SIG-M5 (cell line): ENCODE measurements at places on chromosomes 13 and 19.
A peak's percentile ranks its signal among the peaks of the same experiment; 100 is the strongest.

GRCh38 chr13:51291341-51291740 is 48.1 kb upstream of the SERPINE3 start:
- DNase-seq: no peak

- no peak for DNase-seq
Measured at GRCh38 chr19:5148794-5149190, 179.9 kb downstream of the KDM4B start.

GRCh38 chr19:4277191-4277696 is 1.8 kb upstream of the SHD start:
- no peak for DNase-seq

DNA sequence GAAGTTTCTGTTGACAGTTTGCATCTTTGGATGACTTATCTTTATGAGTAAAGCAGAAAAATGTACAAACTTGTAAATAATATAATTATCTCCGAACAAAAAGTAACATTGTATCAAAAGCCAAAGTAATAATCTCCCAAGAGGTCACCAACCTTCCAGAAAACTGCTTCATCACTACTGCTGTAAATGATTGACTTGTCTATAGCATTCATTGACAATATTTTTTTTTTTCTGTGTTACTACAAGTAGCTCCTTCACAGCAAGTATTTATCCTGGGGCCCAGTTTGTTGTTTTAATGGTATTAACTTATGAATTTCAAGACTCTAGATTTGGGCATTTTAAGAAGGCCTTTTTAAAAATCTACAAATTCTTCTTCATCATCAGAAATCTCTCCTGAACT is 242.4 kb downstream of the KLF12 start:
- DNase-seq: no peak

GRCh38 chr13:76828316-76828741 is 57.9 kb downstream of the KCTD12 start:
- DNase-seq: no peak

DNA sequence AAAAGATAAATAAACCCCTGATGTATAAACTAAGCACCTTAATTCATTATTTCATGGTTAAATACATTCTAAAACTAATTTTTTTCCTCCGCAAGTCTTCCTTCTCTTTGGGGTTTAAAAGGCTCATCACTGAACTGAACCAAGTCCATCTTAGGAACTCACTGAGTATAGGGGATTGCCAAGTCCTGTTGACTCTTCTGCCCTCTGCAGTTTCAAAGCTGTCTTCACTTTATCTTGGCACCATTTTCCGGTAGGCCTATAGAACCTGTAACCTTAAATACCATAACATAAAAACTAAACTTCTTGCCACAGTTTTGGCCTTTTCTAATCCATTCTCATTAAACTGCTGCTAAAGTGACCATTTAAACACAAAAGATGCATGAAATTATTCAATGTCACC is 66.5 kb upstream of the USPL1 start:
- DNase-seq: no peak

DNA sequence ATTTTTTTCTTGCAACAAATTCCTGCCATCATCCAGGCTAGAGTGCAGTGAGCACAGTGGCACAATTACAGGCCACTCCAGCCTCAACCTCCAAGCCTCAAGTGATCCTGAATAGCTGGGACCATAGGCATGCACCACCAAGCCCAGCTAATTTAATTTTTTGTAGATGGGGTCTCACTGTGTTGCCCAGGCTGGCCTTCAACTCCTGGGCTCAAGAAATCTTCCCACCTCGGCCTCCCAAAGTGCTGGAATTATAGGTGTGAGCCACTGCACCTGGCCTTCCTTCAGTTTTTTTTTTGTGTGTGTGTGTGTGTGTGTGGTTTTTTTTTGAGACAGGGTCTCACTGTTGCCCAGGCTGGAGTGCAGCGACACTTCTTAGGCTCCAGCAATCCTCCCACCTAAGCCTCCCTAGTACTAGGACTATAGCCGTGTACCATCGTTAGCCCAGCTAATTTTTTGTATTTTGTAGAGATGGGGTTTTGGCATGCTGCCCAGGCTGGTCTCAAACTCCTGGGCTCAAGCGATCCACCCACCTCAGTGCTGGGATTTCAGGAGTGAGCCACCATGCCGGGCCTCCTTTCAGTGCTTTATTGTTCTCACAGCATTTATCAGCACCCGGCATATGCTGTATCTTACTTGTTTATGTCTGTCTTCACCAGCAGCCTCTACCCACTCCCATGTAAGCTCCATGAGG is 5.9 kb upstream of the SRRM5 start:
- no peak for DNase-seq

- DNase-seq: no peak
Measured at GRCh38 chr19:37583340-37583739, 11.3 kb downstream of the ZNF571 start.

- no peak for DNase-seq
Measured at GRCh38 chr13:29993716-29994488, 143.5 kb upstream of the UBL3 start.

DNA sequence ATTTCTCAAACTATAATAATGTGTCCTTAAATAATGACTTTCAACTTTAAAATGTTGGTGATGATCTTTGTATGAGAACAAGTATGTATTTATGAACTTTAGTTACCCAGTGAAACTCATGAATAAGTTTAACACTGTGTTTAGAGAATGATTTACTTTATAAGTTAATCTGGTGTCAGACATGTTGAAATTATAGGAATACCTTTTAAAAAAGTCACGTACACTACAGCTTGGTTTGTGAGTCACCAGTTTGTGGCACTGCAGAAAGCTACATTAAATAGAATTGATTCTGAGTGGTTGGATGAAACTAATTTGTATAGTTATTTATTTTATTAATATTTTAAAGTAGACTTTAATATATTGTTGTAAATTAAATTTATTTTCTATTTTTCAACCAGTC is 1366.2 kb upstream of the PCDH20 start:
- no peak for DNase-seq

GRCh38 chr13:44346534-44346933 is 27.1 kb upstream of the SERP2 start:
- no peak for DNase-seq

GRCh38 chr19:2524840-2525723 is 49.2 kb downstream of the GADD45B start:
- DNase-seq: peak; percentile 17

DNA sequence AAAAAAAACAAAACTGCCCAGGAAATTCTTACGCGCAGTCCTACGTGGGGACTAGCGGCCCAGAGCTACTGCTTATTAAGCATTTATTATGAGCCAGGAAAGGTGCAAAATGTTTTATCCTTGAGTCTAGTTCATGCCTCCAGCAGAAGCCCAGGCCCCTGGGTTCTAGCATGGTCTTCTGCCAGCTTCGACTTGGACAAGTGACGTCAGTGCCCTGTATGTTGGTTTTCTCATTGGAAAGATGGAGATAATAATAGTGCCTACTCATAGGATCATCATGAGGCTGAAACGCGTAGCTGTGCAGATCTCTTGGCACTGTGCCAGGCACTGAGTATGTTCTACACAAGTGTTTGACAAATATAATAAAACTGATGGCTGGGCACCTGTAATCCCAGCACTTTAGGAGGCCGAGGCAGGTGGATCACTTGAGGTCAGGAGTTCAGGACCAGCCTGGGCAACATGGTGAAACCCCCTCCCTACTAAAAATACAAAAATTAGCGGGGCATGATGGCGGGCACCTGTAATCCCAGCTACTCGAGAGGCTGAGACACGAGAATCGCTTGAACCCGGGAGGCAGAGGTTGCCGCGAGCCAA is 12.4 kb upstream of the SULT2B1 start:
- no peak for DNase-seq

- DNase-seq: no peak
Measured at GRCh38 chr13:72437458-72437857, 290.0 kb downstream of the MZT1 start.
